ENCODE measurements at places on chromosomes 4 and X.

- peak; percentile 19 for DNase-seq
Observed at GRCh38 chr4:141898346-141898745, 262.0 kb downstream of the IL15 start.

- DNase-seq: no peak
Observed at GRCh38 chr4:1541449-1542225, 135.4 kb upstream of the NKX1-1 start.

GRCh38 chr4:158682066-158682465 is 10.0 kb downstream of the ETFDH start:
- no peak for DNase-seq

GRCh38 chr4:159146488-159146887 is 43.6 kb downstream of the RAPGEF2 start:
- DNase-seq: no peak

DNA sequence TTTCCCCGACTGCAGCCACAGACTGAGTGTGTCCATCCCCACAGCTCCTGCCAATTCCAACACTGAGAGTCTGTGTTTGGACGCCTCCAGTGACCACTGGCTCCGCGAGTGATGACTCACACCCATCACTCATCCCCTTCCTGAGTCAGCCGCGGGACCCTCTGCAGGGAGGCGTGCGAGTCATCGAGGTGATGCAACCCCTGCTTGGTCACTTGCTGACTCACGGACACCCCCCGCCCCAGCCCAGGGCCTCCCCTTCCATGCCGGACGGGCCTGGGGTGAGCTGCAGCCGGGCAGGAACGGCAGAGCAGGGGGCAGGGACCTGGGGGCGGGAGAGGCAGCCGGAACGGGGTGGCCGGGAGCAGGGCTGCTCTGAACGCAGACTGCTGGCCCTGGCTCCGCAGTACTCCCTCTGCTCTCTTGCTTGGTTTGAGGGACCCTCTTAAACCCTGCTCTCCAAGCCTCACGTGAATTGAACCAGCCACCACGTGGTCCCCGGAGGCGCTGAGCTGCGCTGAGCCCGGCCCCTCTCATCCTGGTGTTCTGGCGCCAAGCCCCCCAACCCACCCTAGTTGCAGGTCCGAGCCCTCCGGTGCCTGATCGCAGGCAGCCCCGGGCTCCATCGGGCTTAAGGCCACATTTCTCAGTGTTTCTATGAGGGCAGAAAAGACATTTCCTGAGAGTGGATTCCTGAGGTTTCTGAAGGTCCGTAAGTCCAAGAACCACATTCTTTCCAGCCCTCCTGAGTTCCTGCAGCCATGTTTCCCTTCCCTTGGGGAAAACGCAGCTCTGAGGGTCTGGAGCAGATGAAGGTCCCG is 32.4 kb downstream of the FGFRL1 start:
- peak; percentile 99 for DNase-seq

DNA sequence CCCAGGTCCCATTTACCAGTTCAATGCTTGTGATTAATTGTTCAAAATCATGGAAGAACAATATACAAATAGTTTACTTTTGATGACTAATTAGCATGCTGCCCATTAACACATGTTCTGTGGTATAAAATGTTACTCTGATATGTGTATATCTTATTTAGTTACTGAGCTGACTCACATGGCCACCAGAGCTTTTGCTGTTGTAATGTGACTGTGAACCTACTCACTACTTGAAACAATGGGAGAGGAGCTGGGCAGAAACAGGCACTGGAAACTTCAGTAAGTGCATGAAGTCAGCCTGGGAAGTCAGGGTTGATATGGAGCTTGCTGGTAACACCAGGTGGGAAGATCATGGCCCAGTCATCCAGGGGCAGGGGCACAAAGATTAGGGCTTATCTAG is 72.7 kb upstream of the MAD2L1 start:
- DNase-seq: no peak

GRCh38 chr4:1809754-1810502 is 16.8 kb downstream of the FGFR3 start:
- DNase-seq: peak; percentile 43

DNA sequence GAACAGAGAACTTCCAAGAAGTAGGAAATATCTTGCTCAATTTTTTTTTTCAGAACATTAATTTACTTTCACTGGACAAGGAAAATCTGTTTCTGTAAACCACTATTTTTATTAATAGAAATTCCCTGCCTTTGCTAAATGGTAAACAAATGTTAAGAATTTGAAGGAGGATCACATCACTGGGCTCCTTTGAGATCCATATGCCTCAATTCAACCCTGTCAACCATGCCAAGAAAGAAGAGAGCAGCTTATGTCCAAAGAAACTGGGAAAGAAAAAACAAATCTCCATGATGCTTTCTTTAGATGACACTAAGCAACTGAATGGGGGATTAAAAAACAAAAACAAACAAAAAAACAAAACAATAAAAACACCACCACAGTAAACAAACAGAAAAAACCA is 47.7 kb downstream of the LNX1 start:
- DNase-seq: no peak

DNA sequence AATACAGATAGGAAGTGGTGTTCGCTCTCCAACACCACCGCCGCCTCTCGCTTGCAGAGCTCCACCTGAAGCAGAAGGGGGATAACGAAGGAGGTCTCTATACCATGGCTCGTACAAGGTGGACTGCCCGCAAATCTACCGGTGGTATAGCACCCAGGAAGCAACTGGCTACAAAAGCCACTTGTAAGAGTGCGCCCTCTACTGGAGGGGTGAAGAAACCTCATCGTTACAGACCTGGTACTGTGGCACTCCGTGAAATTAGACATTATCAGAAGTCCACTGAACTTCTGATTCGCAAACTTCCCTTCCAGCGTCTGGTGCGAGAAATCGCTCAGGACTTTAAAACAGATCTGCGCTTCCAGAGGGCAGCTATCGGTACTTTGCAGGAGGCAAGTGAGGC is 5.2 kb upstream of the BMP15 start:
- no peak for DNase-seq

GRCh38 chrX:153320555-153321184 is 897 bp downstream of the PNMA6F start:
- DNase-seq: peak; percentile 14

- DNase-seq: no peak
Observed at GRCh38 chr4:96056346-96056934, 216.5 kb downstream of the PDHA2 start.

GRCh38 chr4:138788267-138788790 is 227.3 kb upstream of the NOCT start:
- no peak for DNase-seq

GRCh38 chr4:3291969-3292570 is 751 bp upstream of the RGS12 start:
- peak; percentile 84 for DNase-seq

DNA sequence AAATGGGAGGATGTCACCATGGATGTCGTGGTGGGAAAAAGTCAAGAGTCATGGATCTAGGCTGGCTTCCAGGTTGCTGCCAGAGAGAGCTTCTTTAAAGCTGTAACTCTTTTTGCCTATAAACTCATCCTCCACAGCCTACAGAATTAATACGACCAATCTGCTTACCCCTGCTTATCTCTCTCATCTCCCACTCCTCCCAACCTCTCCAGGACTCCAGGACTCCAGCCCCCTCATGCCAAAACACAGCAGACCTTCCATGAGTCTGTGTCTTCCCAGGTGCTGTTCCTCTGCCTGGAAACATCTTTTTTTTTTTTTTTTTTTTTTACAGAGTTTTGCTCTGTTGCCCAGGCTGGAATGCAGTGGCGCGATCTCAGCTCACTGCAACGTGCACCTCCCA is 15.3 kb upstream of the SLC10A4 start:
- DNase-seq: no peak

DNA sequence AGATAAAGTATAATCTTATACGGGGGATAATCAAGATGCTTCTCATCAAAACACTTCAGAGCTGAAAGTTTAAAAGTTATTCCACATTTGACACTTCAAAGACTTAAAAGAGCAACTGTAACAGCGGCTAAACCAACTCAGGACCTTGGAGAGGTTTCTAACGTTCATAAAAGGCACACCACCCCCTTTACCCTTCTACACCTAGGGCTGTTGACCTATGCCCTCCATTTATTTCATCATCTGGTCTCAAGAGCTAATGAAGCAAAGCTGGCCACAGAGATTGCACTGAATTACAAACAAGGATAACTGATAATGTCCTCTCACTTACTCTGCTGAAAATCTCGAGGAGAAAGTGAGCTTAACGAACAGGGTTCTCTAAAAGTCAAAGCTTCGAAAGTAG is 1.1 kb upstream of the RPS6KA6 start:
- DNase-seq: no peak

GRCh38 chrX:74923942-74924448 is 1.3 kb downstream of the NEXMIF start:
- no peak for DNase-seq

DNA sequence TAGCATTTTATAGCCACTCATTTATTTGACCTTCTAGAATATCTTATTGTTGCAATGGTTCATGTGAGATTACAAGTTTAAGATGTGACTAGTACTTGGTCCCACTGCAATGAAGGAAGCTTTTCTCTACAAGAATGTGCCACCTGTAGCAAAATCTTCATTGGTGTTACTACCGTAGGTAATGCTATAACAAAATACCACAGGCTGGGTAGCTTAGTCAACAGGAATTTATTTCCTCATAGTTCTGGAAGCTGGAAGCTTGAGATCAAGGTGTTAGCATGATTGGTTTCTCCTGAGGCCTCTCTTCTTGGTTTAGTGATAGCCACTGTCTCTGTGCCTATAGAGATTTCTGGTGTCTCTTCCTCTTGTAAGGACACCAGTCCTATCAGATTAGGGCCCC is 441.0 kb downstream of the GPM6A start:
- DNase-seq: no peak

- DNase-seq: no peak
Observed at GRCh38 chrX:618761-619450, 11.7 kb upstream of the SHOX start.

DNA sequence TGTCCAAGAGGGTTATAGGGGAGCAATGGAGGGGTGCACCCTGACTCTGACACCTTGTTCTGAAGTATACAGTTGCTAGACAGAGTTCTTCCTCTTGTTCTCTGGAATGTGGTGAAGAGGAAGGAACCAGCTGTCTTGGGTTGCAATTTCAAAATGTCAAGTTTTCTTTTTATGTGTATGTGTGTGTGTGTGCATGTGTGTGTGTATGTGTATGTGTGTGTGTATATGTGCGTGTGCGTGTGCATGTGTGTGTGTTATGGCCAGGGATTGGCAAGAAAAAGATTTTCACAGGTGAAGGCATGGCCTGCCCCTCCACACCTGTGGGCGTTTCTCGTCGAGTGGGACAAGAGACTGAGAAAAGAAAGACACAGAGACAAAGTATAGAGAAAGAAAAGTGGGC is 81.6 kb upstream of the ADGRA3 start:
- no peak for DNase-seq

DNA sequence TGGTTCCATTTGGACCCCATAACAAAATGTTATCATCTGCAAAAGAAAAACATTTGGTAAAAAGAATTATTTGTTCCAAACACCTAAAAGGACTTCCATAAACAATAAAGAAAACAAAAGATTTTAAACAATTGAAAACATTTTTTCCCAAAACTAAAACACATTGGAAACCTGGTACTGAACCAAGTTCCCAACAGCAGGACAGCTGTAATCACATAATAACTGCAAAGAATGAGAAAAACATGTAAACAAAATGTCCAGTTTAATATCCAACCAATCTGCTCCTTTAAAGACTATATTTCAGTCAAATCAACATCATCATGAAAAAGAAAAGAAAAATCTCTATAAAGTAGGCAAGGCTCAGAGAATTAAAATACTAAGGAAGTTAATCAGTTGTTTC is 36.3 kb downstream of the PRDM5 start:
- DNase-seq: no peak

DNA sequence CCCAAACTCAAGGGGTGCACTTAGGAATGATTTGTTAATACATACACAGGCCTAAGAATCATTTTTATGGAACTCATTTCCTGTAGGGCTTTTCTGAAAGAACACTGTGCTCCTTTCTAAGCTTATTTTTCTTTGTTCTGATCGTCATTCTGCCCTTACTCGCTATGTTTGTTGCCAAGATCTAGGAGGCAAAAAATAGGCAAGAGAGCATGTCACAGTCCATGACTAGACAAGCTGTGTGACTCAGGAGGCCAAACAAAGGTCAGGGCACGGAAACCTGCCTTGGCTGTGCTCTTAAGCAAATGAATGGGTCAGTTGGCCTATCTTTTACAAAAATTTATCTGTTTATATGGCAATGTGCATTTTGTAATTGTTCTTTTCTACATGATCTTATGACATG is 42.5 kb upstream of the C1GALT1C1 start:
- peak; percentile 86 for DNase-seq

- DNase-seq: no peak
Observed at GRCh38 chr4:41125558-41126311, 88.6 kb downstream of the APBB2 start.

GRCh38 chr4:98491899-98492559 is 166.4 kb downstream of the TSPAN5 start:
- no peak for DNase-seq

- peak; percentile 63 for DNase-seq
Observed at GRCh38 chr4:168451744-168452390, 28.4 kb downstream of the DDX60L start.

- no peak for DNase-seq
Observed at GRCh38 chrX:105282077-105282476, 61.6 kb upstream of the TEX13A start.

DNA sequence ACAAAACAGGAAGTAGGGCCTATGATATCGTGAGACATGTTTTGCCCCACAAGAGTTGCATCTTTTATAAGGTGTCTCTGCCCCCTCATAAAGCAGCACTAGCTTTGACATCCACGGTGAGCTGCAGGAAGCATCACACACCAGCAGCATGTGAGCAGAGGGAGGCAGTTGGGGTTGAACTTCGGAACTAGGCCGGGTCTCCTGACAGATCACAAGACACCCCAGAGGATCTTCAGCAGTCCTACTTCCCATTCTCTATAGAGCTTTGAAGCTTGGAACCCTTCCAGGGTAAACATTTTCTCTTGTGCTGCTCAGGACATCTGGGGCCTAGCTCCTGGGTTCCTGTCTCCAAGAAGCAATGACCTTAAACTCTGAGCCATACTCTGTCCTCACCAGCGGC is 27.5 kb downstream of the YY2 start:
- no peak for DNase-seq
